Lower leg skin (tissue), 4 donors: ENCODE measurements at places on chromosomes 5 and 9. TPM values are rescaled to one million over a fixed set of nuclear protein-coding genes. Genes with fewer than 3 reads are reported as not detected.

DNA sequence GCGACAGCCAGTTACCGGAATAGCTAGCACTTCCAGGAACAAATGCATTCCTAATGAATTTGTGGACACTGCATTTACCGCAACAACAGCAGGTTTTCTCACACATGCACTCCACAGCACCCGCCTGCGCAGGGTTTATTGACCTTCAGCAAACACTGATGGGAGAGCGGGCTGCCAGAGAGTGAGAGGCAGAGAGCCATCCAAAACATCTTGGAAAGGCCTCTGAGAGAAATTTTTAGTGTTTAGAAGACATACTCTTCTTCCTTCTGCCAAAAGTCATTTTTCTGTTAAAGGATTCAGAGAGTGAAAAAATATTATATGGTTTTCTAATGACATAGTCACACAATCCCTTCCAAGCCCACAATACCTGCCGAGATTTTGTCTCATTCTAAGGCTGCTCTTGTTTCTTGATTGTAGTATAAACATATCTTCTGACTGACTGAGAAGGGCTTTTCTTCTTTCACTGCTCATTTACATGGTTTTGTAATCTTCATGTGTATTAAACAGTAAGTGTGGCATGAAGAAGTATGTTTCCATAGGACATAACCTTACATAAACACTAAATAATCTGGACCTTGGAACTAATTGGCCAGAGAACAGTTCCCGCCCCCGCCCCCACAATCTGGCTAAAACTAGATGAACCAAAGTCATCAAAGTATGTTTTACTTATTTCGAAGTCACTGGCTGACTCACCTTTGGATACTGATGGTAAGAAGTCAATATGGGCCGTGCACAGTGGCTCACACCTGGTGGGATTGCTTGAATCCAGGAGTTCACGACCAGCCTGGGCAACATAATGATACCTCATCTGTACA, 432.5 kb upstream of the MEF2C start:
- DNase-seq: no peak

The RLN2 gene
- not detected for total RNA-seq

GRCh38 chr5:127840198-127840524, 137.0 kb downstream of the CCDC192 start:
- no peak for DNase-seq

DNA sequence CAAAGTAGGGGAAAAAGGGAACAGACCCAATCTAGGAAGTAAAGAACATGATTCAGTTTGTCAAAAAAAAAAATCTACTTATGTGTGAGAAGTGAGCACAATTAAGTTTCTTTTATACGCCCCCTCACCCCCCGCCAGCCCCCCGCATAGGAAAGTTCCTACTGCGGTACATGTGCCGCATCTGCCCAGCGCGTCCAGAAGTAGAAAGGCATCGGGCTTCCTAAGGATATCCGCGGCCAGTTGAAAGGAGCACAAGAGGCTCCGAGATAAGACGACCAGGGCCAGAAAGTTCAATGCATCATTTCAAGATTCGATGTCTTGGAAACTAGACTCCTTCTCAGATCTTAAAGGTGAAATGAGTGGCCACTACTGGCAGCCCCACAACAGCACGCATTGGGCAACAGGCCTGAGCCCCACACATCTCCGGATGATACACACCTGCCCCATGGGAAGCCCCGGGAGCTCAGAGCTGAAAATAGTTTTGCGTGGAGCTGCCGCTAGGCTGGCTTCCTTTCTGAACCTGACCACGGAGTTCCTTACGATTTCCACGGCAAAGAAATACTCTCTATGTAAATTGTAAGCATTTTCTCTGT, 203.9 kb downstream of the RAB3C start:
- DNase-seq: no peak

- DNase-seq: no peak
Measured at GRCh38 chr9:38380872-38381534, 11.5 kb upstream of the ALDH1B1 start.

GRCh38 chr5:73858054-73858453, 232.1 kb downstream of the ARHGEF28 start:
- no peak for DNase-seq
